ENCODE measurements at places on chromosomes 13 and 19.

DNA sequence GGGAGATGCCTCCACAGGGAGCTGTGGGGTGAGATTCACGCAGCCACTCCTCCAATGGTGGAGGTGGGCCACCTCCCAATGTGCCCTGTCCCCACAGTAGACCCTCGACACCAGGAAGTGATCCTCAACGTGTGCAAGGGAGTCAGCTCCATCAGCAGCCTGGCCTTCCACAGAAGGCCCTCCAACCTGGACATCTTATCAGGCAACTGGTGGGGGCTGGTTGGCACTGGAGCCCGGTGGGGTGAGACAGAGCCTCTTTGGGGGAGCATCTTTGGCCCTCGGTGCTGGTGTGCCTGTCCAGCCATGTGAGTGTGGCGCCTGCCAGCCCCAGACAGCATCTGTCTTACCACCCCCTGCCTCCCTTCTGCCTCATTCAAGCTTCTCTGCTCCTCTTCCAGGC lies 19.7 kb upstream of the RNF17 start:
- DNase-seq: no peak

DNA sequence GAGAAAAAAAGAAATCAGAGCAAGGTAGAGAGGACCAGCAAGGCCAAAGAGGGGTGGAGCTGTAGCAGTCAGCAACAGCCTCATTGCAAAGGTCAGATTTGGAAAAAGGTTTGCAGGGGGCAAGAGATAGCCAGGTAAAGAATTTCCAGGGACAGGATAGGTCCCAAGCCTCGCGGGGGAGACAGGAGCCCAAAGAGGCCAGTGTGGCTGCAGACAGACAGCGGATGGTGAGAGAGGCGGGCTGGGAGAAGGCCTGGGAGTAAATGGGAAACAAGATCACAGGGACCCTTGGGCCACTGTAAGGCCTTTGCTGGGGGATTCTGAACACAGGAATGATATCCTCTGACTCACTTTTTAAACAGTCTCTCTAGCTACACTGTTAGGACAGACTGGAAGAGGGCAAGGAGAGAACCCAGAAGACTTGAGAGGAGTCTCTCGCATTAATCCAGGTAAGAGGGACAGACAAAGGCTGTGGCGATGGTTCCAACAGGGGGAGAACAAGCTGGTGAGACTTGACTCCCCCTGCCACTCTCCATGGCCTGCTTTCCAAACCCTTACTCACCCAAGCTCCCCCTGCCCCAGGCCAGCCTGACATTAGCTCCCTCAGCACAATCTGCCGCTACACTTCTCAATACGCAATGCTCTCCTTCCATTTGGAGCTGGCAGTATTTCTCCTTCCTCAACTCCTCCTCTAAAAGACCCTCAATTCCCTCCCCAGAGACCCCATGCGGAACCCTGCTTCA lies 31.8 kb downstream of the DOCK9 start:
- no peak for DNase-seq

DNA sequence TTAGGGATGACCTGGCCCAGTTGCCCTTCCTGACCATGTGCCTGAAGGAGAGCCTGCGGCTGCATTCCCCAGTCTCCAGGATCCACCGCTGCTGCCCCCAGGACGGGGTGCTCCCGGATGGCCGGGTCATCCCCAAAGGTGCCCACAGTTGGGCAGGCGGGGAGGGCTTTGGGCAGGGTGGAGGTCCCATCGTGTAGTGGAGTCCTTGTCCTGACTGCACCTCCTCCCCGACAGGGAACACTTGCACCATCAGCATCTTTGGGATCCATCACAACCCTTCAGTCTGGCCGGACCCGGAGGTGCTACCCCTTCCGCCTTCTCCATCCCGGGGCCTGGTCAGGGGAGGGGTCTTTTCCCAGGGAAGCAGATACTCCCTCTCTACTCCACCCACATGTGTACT lies 31.7 kb upstream of the CYP4F8 start:
- DNase-seq: no peak

- no peak for DNase-seq
Measured at GRCh38 chr13:50438351-50438750, 405.1 kb downstream of the DLEU7 start.

GRCh38 chr13:78598966-78599644 lies 4.2 kb downstream of the POU4F1 start:
- DNase-seq: no peak

DNA sequence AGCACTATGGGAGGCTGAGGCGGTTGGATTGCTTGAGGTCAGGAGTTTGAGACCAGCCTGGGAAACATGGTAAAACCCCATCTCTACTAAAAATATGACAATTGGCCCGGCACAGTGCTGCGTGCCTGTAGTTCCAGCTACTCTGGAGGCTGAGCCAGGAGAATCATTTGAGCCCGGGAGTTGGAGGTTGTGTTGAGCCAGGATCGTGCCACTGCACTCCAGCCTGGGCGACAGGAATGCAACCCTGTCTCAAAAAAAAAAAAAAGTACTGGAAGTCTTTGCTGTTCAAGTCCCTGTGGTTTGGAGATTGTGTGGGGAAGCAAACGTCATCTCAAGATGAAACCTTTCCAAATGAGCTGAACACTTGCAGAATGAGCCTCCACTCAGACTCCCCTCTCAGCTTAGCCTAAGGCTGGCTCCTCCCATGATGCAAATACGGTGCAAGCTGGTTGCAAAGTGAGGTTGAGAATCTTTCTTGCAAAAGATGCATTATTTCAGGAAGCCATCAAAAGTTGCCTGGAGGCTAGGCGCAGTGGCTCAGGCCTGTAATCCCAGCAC lies 46.2 kb downstream of the MYO9B start:
- no peak for DNase-seq

DNA sequence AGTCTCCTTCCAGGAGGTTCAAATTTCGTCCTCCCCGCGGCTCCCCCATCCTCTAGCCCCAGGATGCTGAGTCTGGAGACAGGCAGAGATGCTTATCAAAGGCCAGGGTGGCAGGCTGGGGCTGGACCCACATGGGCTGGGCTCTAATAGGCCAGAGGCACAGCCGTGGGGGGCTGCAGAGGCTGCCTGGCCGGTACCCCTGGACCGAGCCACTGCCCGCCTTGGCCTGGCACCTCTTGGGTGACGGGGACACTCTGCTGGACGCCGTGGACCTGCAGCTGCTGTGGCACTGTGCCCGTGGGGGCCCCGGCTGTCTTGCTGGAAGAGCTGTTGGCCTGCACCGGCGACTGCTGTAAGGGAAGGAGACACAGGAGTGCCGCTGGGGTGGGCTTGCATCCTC lies 25.8 kb downstream of the RFX1 start:
- no peak for DNase-seq

GRCh38 chr13:104326523-104326922 lies 1260.3 kb upstream of the SLC10A2 start:
- DNase-seq: no peak

DNA sequence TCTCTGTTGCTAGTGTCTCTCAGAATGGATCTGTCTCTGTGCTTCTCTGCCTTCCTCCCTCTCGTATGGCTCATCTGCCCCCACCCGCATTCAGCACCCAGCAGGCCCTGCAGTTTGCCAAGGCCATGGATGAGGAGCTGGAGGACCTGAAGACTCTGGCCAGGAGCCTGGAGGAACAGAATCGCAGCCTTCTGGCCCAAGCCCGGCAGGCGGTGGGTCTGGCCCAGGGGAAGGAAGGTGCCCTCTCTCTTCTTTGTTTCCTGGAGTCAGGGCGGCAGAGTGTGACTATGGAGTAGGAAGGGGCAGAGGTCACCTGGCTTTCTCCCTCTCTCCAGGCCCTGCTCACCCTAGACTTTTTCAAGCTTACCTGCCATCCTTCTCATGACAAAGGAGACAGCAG lies 10.9 kb downstream of the KASH5 start:
- DNase-seq: no peak

- DNase-seq: no peak
Measured at GRCh38 chr19:46812977-46813838, 24.8 kb upstream of the SLC1A5 start.

GRCh38 chr19:29514525-29515232 lies 11.1 kb upstream of the VSTM2B start:
- no peak for DNase-seq

- DNase-seq: peak; percentile 45
Measured at GRCh38 chr19:1104311-1105007, 665 bp downstream of the GPX4 start.

DNA sequence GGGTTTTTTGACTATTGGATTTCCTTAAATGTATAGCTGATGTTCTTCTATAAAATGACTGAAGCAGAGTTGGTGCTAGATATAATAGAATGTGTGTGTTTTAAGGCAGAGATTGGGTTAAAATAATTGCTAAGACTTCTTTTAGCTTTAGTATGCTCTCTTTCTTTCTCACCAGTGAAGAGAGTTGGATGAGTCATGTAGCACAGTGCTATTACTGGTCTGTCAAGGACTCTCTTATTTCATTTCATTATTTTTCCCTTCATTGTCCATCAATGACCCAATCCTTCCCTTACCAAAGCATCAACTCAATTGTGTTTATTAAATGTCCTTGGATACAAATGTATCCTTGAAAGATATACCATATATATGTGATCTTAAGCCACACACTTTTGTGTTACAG lies 268.9 kb downstream of the IRS2 start:
- DNase-seq: no peak

- DNase-seq: peak; percentile 68
Measured at GRCh38 chr19:46265217-46265828, 31.5 kb upstream of the HIF3A start.

GRCh38 chr13:61052175-61052574 lies 363.5 kb downstream of the PCDH20 start:
- no peak for DNase-seq

DNA sequence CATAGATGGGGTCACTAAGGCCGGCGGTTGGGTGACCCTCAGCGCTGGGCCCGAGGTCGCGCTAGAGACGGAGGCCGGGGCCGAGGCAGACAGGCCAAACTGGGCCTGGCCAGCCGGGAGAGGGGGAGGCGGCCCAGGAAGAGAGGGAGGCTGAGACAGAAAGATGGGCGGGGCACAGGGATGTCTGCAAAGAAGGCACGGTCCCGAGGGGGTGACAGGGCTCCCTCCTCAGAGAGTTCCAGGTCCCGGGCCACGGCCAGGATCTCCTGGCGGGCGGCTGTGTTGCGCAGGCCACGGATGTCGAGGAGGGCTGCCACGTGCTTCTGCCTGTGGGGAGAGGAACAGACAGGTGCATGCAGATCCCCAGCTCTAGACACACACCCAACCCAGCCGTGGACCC lies 32.2 kb downstream of the EXOC3L2 start:
- no peak for DNase-seq

DNA sequence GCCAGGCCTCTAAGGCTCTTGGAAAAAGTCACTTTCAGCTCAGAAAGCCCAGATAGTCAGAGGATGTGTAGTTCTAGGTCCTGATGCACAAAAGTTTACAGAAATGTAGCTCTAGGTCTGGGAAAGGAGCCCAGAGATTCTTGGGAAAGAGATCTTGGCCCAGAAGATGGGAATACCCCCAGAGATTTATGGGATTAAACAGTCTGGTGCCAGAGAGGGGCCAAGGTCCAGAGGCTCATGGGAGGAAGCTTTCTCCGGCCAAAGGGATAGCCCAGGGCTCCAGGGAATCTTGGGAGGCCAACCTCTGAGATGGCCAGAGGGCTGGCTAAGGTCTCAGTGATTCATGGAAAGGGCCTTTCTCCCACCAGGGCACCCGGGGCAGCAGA lies 15.2 kb downstream of the BCAT2 start:
- no peak for DNase-seq

DNA sequence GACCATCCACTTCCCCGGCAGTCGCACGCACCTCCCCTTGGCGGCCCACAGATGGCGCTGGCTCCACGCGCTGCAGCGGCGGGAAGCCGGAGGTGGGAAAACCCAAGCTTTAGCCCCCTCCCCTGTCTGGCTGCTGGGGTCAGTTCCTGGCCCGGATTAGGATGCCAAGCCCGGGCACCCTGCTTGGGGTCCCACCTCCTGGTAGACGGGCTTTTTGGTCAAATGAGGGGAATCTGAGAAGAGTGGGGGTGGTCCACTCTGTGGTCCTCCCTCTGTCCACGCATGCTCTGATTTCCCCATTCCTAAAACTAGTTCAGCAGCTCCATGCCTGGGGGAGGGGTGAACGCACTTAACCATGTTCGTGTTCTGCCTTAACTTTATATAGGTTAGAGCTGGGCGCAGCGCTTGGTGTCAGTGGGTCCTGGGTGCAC lies 8.1 kb upstream of the ADGRE2 start:
- no peak for DNase-seq

GRCh38 chr13:52786766-52787165 lies 47.1 kb upstream of the CNMD start:
- no peak for DNase-seq

DNA sequence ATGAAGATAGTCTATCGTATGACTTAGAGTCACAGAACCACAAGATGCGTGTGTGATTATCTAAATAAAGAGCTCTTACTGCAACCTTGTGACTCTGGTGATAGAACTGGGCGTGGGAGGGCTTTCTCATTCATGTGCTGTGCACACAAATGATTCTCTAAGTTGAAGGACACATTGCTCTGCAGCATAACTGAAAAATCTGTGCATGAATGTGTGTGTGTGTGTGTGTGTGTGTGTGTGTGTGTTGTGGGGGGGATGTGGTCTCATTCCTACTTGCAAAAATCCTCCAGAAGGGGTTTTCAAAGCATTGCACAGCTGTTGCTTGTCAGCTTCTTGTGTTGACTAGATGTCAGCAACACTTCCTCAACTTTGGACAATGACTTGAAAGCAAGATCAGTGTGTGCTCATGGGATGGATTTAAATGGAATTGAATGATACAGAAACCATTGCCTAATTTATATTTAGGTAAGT lies 22.4 kb downstream of the LRCH1 start:
- no peak for DNase-seq

GRCh38 chr13:111179908-111180760 lies 65.0 kb downstream of the ARHGEF7 start:
- DNase-seq: no peak

- no peak for DNase-seq
Measured at GRCh38 chr13:72886272-72887067, 104.5 kb downstream of the PIBF1 start.

DNA sequence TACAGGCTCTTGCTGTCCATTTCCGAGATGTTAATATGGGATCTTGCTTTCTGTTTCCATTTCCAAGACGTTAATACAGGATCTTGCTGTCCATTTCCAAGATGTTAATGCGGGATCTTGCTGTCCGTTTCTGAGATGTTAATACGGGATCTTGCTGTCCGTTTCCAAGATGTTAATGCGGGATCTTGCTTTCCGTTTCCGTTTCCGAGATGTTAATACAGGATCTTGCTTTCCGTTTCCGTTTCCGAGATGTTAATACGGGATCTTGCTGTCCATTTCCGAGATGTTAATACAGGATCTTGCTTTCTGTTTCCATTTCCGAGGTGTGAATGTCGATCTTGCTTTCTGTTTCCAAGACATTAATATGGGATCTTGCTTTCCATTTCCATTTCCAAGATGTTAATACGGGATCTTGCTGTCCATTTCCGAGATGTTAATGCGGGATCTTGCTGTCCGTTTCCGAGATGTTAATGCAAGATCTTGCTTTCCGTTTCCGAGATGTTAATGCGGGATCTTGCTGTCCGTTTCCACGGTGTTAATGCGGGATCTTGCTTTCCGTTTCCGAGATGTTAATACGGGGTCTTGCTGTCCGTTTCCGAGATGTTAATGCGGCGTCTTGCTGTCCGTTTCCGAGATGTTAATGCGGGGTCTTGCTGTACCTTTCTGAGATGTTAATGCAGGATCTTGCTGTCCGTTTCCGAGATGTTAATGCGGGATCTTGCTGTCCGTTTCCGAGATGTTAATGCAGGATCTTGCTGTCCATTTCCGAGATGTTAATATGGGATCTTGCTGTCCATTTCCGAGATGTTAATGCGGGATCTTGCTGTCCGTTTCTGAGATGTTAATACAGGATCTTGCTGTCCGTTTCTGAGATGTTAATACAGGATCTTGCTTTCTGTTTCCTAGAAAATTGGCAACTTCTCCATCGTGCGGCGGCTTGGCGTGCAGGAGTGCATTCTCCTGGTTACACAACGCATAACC lies 38.3 kb downstream of the PEX11G start:
- peak; percentile 28 for DNase-seq

GRCh38 chr13:46775385-46776107 lies 21.4 kb downstream of the ESD start:
- no peak for DNase-seq
